ENCODE measurements at places on chromosomes 13 and 19.

- no peak for DNase-seq
Measured at GRCh38 chr13:62250501-62251201, 835.0 kb upstream of the PCDH20 start.

DNA sequence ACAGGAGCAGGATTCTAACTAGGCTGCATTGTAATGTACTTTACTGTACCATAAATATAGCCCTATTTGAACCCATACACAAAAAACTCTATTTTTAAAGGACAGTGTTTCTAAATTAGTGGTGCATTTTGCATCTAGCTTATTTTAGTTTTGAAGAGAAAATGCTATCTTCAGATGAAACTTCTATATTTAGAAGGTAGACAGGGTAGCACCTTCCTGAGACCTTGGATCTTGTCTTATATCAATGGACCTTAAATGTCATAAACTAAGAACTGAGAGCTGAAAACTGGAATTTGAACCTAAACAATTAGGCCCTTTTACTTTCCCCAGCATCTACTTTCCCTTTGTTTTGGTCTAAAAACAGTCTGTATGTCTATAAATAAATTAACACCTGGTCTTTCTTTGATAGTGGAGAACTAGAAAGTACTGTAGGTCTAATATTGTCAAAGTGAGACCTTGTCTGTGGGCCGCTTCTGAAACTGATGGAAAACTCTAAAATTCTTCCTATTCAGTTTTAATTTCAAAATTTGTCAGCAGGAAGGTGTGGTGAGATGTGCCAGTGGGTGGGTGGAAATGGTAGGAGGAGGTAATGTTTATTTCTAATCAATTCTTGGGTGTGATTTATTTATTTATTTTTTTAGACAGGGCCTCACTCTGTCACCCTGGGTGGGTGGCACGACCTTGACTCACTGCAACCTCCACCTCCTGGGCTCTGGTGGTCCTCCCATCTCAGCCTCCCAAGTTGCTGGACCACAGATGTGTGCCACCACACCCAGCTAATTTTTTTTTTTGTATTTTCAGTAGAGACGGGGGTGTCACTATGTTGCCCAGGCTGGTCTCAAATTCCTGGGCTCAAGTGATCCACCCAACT is 10.1 kb downstream of the COG3 start:
- no peak for DNase-seq

GRCh38 chr13:108924134-108924533 is 294.7 kb downstream of the MYO16 start:
- DNase-seq: no peak

GRCh38 chr19:4452230-4452990 is 5.2 kb downstream of the UBXN6 start:
- no peak for DNase-seq

DNA sequence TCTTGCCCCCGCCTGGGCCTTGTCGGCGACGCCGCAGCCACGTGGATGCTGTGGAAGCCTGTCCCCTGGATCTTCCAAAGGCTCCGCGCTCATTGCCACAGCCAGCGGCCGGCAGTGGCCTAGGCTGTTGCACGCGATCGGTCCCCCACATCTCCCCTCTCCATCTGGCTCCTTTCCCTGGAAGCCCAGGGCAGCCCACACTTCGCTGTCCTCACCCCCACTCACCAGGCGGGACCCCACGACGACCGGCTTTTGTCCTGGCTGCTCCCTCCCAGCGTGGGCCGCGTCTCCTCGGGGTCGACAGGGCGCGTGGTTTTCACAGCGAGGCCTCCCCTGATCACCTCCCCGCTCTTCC is 605 bp upstream of the TEX30 start:
- no peak for DNase-seq

- DNase-seq: no peak
Measured at GRCh38 chr13:40550130-40550529, 116.3 kb downstream of the FOXO1 start.

- no peak for DNase-seq
Measured at GRCh38 chr13:89238496-89238895, 1567.3 kb downstream of the SLITRK5 start.

DNA sequence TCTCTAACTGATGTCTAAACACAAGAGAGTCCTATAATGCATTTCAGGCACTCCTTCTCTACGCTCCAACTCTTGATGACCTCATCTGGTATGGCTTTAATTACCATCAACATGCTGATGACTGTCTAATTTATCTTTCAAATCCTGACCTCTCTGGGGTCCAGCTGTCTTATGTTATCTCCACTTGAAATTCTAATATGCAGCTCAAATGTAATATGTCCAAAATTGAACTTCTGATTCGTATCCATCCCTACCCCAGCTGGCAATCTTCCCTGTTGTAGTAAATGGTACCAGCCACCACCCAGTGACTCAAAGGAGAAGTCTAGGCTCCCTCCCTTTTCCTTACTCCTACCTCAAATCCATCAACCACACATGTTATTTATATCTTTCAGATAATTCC is 288.0 kb upstream of the SLC10A2 start:
- no peak for DNase-seq

DNA sequence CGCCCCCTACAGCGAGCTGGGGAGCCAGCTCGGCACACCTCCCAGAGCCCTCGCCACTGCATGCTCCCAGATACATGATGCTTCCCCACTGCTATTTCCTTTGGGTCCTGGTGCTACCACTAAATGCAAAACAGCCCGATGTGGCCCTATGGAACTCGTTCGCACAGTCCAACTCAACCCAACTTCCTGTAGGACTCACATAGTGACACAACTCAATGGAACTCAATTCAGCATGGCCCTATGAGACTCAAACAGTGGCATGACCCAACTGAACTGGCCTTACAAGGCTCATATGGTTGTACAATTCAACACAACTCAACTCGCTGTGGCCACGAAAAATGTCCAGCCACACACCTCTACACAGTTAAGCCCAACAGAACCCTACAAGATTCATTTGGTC is 3.5 kb downstream of the KCNA7 start:
- no peak for DNase-seq

DNA sequence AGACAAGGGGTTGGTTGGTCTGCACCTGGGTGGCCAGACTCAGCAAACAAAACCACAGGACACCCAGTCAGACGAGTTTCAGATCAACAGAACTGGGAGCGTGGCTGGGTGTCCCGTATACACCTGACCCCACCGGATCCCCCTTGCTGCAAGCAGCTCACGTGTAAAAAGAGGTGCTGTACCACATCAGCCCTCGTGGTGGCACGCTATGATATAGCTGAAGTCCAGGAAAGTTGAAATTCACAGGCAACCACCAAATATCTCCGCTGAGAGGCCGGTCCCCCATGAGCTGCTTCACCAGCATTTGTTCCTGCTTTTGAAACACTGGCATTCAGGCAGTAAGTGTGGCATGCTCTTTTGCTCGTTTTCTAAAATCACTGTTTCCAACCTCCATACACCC is 92.3 kb downstream of the TUBA3C start:
- DNase-seq: no peak

GRCh38 chr13:39956036-39956435 is 300.6 kb downstream of the COG6 start:
- no peak for DNase-seq

GRCh38 chr19:44613295-44614178 is at the start of gene IGSF23:
Gene IGSF23, plus strand, starts transcription at chr19:44613563. Its CDS starts 83 bp downstream, at chr19:44613646.
- DNase-seq: no peak

DNA sequence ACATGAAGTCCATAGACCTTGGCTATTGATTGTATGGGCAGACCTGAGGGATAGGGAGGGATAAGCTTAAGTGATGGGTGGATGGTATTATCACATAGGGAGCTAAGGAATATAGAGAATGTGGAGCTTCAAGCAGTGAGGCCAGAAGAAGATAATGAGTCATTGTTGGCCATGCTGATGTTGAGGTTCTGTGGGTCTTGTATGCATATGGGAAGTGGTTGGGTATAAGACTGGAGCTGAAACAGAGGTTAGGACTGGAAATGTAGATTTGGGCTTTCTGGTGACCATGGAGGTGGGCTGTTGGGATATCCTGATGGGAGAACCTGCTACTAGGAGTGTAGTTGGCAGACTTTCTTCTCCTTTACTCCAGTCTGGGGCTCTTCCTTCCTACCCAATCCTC is 73.7 kb upstream of the TSC22D1 start:
- no peak for DNase-seq

DNA sequence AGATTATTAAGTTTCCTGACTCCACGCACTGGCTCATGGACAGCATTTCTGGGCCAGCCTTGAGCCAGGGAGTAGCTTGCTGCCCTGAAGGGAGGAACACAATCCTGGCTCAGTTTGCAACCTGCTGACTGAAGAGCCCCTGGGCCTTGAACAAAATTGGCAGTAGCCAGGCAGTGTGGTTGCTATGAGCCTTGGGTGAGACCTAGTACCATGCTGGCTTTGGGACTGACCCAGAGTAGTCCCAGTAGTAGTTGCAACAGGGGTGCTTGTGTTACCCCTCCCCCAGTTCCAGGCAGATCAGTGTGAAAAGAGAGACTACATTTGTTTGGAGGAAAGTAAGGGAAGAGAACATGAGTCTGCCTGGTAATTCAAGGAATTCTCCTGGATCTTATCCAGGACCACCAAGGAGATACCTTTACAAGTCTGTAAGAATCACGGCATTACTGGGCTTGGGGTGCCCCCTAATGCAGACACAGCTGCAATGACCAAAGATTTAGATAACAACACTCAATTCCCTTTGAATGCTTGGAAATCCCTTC is 22.0 kb downstream of the ITGBL1 start:
- peak; percentile 80 for DNase-seq

DNA sequence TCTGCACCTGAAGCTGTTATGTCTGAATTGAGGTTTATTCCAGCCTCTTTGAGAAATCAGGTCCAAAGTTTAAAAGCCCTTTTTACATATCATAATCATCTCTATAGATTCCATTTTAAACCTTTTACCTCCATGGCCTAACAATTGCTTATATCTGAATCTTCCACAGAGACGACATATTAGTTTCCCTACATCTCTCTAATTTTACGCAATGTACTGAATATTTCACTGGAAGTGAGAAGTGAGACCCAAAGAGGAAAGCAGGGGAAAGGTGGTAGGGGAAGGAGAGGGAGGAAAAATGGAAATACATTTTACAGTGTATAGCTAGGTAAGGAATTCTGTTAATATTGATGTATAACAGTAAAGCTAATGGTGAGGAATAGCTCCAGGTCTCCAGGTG is 189.6 kb downstream of the MZT1 start:
- DNase-seq: no peak

DNA sequence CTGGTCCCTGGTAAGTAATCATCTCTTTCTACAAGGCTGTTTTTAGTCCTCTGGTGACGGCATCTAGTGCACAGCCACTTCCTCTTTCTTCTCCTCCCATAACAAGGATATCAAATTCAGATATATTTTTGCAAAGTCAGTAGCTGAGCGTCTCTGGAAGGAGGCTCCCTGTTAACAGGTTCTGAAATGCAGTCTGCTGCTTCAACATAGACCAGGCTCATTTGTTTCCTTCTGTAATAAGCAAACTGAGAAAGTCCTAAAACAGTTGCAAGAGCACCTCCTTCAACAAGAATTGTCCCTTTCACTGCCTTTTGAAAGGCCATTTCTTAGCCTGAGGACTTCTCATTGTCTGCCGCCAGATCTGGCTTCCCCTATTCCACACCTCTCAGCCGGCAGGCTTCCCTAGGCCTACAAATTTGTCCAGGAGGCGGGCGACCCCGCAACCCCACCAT is 7.4 kb upstream of the ZSCAN5A start:
- no peak for DNase-seq

DNA sequence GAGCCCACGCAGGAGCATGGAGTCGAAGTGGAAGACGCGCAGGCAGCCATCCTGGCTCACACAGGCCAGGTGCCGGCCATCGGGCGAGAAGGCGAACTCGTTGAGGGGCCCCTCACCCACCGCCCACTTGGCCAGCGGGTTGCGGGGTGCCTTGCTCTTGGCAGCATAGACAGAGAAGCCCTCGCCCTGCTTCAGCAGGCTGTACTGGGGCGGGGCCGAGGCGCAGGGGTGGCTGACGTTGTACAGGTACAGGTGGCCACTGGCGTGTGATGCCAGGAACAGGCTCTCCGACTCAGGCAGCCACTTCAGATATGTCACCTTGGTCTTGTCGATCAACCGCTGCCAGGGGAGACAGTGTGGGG is 4.2 kb upstream of the DMPK start:
- peak; percentile 0 for DNase-seq

DNA sequence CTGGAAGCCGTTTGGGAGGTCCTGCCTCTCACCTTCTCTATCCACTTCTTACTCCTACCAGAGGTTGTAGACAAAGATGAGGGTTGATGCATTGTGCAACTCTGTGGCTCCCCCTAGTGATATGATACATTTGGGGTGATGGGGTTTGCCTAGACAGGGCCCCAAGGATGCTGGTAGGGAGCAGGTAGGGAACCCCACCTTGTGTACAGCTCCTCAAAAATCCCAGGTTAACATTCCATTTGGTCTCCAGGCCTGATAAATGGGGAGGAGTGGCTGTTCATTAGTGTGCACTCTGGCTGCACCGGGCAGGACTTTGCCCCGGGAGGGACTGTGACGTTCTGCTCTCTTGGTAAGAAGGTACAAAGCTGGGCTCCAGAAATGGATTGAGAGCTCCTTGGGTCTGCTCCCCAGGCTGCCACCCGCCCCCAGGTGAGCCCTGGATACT is 19.2 kb downstream of the SIGLEC8 start:
- DNase-seq: peak; percentile 26

- no peak for DNase-seq
Measured at GRCh38 chr19:5995606-5996005, 17.7 kb upstream of the RANBP3 start.

DNA sequence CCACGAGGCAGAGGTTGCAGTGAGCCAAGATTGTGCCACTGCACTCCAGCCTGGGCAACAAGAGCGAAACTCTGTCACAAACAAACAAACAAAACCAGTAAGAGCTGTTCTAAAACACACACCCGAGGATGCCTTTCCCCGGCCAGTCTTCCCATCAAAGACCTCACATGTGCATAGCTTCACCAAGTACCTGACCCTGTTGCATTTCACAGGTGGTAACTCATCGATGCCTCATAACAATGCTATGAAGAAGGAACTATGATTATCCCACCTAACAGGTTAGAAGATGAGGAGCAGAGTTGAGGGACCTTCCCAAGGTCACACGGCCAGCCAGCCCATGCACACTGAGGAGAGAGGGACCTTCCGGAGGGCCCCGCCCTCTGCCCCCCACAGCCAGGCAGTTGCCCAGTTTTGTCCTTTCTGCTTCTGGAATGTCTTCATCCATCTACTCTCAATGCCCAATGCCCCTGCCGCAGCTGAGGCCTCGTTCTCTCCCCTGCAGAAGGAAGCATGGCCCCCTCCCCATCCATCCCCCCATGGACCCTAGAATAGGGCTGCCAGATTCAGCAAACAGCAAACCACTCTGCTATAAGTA is 16.8 kb upstream of the LENG8 start:
- no peak for DNase-seq

GRCh38 chr13:42225051-42225450 is 46.9 kb upstream of the AKAP11 start:
- DNase-seq: no peak

Data from neural progenitor cell (in vitro differentiated cells).